ENCODE measurements at places on chromosomes 3 and 15.

GRCh38 chr3:136142592-136142991 is 53.5 kb downstream of the MSL2 start:
- DNase-seq: peak; percentile 87

DNA sequence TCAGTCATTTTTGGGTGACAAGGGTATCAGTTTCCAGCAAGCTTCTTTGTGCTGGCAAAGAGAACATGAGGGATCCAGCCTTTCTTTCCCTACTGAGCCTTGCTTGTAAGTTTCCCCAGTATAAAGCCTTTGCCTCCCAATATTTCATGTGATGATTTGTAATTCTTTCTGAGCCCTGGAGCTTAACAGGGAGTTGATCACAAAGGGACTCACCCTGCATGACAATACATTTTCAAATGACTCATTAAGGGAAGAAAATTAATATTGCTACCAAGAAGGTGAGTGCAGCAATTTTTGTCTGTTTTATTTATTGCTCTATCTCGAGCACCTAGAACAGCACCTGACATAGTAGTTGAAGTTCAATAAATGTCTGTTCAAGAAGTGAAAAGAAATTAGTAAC is 27.7 kb downstream of the OXSM start:
- no peak for DNase-seq

DNA sequence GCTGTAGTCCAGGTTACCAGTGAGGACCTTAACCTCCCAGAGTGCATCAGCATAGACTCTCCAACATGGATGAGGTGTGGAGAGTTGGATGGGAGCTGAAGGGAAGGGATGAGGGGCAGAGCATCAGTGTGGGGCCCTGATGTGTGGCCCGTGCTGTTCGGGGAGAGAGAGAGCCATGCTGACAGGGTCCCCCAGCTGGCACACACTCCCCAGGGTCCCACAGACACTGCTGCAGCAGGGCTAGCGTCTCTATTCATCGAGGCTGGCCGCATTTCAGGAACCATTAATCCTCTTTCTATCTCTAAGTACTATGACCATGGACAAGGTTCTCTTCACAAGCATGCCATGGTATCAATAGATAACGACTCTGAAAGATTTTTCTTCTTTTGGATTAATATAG is 85.9 kb upstream of the PLXNA1 start:
- DNase-seq: no peak

DNA sequence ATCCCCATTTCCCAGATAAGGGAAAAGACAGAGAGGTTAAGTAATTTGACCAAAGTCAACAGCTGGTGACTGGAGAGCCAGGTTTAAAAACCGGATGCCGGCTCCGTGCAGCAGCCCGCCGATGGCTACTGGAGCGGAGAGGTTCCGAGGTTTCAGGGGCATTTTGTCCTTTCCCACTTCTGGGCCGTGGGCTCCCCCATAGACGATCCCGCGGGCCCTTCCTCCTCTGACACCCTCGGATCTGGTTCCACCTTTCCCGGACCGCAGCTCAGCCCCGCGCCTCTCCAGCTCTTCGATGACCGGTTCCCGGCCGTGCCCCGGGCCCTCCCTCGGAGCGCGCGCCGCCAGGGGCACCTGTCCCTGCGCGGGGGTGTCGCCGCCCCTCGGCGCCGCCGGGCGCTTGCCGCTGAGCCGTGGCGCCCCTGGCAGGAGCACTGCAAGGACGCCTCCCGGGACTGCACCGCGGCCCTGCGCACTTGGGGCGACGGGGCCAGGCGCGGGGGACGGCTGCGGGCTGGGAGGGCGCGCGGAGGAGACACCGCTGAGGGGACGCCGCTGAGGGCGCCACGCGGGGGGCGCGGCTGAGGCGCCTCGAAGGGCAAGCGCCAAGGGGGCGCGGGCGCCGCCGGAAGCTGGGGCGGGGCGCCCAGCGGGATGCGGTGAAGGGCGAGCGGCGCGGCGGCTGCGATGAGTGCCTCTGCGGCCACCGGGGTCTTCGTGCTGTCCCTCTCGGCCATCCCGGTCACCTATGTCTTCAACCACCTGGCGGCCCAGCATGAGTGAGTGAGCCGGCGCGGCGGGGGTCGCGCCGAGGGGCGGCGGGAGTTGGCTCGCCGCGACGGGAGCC is at the start of gene TM6SF1:
TM6SF1 (plus strand) TSS at position 652 of the 847 bp plus-strand sequence; CDS start at position 688, 36 bp downstream.
- DNase-seq: no peak

- no peak for DNase-seq
Measured at GRCh38 chr15:90701048-90701447, 16.1 kb upstream of the BLM start.

DNA sequence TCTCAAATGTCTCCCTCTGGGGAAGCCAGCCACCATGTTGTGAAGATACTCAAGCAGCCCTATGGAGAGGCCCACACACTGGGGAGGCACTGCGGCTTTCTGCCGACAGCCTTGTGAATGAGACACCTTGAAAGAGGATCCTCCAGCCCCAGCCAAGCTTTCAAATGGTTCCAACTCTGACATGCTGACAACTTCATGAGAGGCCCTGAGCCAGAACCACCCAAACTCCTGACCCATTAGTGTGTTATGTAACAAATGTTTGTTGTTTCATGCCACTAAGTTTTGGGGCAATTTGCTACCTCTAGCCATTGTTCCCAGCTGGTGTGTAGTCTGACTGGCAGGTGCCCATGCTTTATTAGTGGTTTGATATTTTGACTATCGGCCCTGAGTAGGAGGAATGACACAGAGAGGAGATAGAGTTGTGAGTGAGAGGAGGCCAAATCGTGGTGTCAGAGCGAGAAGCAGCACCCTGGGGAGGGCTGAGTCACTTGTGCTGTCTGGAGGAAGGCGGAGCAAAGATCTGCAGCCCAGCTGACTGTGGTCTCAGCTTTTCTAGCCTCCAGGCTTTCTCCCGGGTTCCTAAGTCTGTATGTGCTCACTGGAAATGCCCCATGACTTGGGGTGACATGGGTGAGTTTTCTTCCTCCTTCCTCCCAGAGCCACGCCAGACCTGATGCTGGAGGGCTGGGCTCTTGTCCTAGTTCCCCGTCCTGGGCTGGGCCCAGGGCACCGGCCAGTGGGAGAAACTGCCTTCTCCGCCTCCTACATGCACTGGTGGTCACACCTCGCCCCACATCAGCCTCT is 56.7 kb upstream of the BLM start:
- peak; percentile 84 for DNase-seq

- peak; percentile 51 for DNase-seq
Measured at GRCh38 chr15:92930054-92930621, 30.0 kb downstream of the CHD2 start.

DNA sequence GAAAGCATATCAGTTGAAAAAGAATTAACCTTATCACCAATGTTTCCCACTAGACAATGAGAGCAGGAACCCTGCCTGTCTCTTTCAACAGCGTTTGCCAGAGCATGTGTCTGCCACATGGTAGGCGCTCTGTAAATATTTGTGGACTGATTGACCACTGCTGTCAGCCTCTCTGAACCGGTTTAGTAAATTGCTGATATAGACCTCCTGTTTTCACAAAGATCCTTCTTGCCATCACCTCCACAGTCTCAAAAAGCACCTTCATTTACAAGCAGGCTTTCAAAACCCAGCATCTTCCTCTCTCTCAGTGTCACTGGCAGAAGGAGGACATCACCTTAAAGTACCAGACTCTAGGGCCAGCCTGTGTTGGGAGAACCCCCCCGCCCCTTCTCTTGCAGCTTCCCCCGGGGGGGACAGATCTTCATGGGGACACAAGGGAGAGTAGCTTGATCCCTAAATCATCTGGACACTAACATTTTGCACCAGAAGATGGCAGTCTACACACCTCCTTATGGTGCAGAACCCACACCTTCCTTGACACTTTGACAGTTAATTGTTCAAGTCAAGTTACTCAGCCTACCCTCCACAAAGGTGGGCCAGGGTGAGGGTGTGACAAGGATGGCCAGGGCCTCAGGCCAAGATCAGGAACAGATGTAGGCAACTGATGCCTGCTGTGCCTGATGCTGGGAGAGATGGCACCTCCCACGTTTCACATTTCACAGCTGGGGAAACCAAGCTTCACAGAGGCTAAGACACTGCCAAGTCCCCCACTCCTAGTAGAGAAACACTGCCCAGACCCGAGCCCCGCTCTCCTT is 37.8 kb upstream of the USP3 start:
- DNase-seq: peak; percentile 59

GRCh38 chr3:16119887-16120286 is 54.6 kb upstream of the GALNT15 start:
- DNase-seq: no peak

- DNase-seq: no peak
Measured at GRCh38 chr3:69880069-69880640, 119.4 kb upstream of the SAMMSON start.

GRCh38 chr3:136583823-136584222 is 168.4 kb downstream of the STAG1 start:
- DNase-seq: no peak

GRCh38 chr3:149958171-149958796 is 12.4 kb downstream of the PFN2 start:
- no peak for DNase-seq

DNA sequence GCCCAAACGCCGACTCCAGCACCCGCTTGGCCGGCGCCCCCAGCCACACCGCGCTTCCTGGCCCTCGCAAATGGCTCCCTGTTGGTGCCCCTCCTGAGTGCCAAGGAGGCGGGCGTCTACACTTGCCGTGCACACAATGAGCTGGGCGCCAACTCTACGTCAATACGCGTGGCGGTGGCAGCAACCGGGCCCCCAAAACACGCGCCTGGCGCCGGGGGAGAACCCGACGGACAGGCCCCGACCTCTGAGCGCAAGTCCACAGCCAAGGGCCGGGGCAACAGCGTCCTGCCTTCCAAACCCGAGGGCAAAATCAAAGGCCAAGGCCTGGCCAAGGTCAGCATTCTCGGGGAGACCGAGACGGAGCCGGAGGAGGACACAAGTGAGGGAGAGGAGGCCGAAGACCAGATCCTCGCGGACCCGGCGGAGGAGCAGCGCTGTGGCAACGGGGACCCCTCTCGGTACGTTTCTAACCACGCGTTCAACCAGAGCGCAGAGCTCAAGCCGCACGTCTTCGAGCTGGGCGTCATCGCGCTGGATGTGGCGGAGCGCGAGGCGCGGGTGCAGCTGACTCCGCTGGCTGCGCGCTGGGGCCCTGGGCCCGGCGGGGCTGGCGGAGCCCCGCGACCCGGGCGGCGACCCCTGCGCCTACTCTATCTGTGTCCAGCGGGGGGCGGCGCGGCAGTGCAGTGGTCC is 3.5 kb downstream of the ISLR2 start:
- no peak for DNase-seq

GRCh38 chr3:150390087-150390486 is 18.0 kb upstream of the TSC22D2 start:
- no peak for DNase-seq

DNA sequence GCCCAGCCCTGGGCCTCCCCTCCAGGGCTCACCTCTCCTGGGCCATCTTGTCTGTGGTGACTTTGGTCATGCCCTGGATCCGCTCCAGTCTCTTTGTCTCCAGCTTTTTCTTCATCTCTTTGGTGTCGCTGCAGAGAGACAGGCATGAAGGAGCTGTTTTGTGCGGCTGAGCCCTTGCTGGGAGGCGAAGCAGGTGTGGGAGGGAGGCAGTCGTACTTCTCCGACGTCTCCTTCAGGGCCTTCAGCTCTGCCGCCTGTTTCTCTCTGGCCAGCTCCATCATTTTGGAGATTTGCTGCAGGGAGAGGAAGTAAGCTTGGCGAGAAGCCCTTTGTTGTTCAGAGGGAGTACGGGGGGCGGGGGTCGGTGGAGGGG is 7.7 kb upstream of the ANKRD63 start:
- no peak for DNase-seq

DNA sequence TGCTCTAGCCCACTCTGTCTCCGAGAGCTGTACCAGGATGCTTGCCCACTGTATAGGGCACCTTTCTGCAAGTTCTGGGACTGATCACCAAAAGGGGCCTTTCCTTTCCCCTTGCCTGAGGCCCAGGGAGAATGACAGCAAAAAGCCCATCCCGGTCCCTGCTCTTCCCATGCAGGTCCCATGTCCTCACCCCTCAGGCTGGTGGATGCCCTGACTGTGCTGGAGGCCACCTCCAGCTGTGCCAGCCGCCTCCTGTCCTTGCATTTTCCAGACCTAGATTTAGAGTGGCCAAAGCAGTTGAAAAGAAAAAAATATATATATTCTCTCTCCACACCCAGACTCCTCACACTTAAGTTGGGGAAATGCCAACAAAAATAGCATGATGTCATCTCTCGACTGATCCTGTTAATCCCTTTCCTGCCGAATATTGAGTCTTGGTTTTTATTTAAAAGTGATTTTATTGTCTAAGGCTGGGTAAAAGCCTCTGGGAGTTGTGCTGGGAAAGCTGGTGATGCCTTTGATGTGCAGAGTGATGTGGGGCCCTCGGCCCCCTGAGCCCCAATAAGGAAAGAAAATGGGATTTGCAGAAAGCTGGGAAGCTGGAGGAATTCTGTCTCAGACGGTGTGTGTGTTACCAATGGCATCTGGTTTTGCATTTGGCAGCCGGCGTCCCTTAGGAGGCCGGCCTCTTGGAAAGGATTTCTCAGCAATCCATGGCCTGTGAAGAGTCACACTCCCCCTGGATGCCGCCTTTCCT is 29.3 kb upstream of the TPM1 start:
- peak; percentile 64 for DNase-seq

DNA sequence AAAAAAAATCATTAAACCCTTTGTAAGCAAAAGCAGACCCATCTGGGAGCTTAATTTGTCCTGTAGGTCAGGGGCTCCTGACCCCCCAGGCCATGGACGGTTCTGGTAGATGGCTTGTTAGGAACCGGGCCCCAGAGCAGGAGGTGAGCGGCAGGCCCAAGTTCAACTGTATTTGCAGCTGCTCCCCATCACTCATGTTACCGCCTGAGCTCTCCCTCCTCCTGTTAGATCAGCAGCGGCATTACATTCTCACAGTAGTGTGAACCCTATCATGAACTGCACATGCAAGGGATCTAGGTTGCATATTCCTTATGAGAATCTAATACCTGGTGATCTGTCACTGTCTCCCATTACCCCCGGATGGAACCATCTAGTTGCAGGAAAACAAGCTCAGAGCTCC is 60.7 kb downstream of the FSIP1 start:
- DNase-seq: no peak

DNA sequence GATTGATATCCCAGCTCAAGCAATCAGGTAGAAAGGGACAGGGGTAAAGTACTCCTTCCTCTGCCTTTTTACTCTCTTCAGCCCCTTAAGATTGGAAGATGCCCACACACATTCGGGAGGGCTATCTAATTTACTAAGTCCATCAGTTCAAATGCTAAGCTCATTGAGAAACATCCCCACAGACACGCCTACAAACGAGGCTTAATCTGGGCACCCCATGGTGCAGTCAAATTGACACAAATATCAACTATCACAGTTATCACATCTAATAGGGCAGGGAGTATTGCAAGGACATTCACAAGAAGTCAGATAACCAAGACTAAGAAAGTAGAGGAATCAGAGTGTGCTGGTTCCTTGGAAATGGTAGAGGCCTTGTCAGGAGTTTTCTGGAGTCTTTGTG is 437.8 kb upstream of the AZI2 start:
- no peak for DNase-seq

GRCh38 chr3:137078040-137078439 is 120.3 kb downstream of the IL20RB start:
- no peak for DNase-seq

GRCh38 chr3:180085122-180085710 is 48.5 kb upstream of the PEX5L start:
- DNase-seq: no peak

GRCh38 chr3:34203386-34203785 is 405.0 kb downstream of the PDCD6IP start:
- DNase-seq: no peak

Measured in amniotic epithelial cell (primary cell).